Naive thymus-derived CD8-positive, alpha-beta T cell (primary cell): ENCODE measurements at places on chromosomes 12 and 14.

- no peak for DNase-seq
These were observed 54.6 kb upstream of the STON2 start for GRCh38 chr14:81454572-81455218.

- no peak for DNase-seq
These were observed 263.8 kb downstream of the APAF1 start for GRCh38 chr12:98908866-98909265.

- DNase-seq: no peak
These were observed 1.5 kb upstream of the GALNT6 start for GRCh38 chr12:51392556-51393237.

GRCh38 chr12:32997471-32997870 is 100.9 kb upstream of the PKP2 start:
- DNase-seq: no peak

- DNase-seq: no peak
These were observed 342.6 kb downstream of the NOVA1 start for GRCh38 chr14:26255213-26255612.

- no peak for DNase-seq
These were observed 66.5 kb upstream of the KTN1 start for GRCh38 chr14:55513491-55513890.

GRCh38 chr12:56143217-56143616 is 9.2 kb upstream of the MYL6B start:
- no peak for DNase-seq

- no peak for DNase-seq
These were observed 13.0 kb upstream of the OR6J1 start for GRCh38 chr14:22656945-22657731.

- DNase-seq: no peak
These were observed 65.9 kb upstream of the WSCD2 start for GRCh38 chr12:108063192-108063591.

DNA sequence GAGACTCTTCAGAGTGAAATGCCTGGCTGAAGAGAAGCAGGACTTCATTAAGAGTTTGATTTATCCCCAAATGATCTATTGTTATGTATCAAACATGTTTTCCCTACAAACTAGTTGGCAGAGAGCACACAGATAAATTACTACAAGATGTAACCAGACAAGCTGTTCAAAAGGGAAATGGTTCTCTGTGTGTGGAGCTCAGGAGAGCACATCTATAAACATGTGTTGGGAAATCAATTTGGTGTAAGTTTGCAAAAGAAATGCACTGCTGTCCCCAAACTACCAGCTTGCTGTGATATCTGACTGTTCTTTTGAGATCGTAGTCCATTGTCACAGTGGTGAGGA is 159.2 kb downstream of the PAH start:
- DNase-seq: no peak
